ENCODE measurements at places on chromosomes 1 and 21. TPM values are rescaled to one million over a fixed set of nuclear protein-coding genes. Genes with fewer than 3 reads are reported as not detected.

Gene UBXN10
- polyA plus RNA-seq, result 6.0 TPM

Gene FCER1A
- 1.9 TPM for polyA plus RNA-seq

DNA sequence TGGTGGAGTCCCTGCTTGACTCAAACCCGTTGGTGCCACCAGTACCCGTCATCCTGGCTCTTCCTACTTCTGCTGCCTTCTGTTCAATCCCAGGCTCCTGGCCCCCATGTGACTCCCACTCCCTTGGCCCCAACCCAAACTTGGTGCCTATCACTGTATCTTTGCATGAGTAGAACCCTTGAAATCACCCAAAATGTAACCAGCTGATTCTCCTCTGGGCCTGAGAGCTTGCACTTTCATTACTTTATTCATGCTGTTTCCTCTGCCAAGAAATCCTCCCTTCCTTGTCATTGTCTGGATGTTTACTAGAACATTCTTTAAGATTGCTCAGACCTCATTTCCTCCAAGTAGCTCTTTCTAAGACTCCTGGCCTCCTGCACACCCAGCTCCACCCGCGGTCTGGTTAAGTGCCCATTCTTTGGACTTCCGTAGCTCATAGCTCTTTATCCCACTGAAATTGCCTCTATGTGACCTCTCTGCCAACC lies 15.7 kb downstream of the PTAFR start:
- DNase-seq, result no peak

- DNase-seq, result no peak
Measured at GRCh38 chr1:1433804-1434130, 1.7 kb upstream of the VWA1 start.

DNA sequence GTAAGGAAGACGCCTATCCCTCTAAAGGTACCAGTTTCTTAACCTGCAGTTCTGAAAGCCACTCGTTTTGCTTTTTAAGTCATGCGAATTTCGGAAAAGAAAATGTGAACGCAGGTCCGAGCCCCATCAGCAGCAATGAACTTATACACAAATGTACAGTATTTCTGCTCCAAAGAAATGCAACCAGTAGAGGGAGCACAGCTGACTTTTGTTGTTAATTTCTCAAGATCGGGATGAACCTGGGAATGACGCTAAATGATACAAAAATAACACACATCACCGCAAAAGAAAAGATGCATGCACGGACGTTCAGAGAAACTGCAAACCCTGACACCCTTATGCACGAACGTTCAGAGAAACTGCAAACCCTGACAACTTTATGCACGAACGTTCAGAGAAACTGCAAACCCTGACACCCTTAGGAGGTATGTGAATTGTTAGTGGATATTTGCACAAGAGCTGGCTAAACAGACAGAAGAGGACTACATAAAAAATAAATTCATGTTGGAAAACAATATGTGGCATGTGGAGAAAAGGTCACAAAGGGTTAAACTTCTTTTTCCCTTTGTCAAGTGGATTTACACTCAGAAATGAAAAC lies 3.5 kb upstream of the TIAM1 start:
- no peak for DNase-seq

DNA sequence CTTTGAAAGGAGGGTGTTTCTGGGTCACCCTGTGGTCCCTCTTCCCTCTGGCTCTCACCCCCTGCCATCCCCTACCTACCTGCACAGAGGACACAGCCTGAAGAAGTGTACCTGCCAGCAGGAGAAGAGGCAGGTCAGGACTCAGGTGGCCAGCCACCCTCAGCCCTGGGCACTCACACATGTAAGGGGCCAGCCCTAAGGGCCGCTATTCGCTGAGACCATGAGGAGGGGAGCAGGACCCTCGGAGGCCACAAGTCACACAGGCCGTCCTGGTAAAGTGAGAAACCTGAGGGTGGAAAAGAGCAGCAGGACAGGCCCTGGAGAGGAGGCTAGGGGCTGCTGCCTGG lies 1.2 kb downstream of the ZNF692 start:
- no peak for DNase-seq

DNA sequence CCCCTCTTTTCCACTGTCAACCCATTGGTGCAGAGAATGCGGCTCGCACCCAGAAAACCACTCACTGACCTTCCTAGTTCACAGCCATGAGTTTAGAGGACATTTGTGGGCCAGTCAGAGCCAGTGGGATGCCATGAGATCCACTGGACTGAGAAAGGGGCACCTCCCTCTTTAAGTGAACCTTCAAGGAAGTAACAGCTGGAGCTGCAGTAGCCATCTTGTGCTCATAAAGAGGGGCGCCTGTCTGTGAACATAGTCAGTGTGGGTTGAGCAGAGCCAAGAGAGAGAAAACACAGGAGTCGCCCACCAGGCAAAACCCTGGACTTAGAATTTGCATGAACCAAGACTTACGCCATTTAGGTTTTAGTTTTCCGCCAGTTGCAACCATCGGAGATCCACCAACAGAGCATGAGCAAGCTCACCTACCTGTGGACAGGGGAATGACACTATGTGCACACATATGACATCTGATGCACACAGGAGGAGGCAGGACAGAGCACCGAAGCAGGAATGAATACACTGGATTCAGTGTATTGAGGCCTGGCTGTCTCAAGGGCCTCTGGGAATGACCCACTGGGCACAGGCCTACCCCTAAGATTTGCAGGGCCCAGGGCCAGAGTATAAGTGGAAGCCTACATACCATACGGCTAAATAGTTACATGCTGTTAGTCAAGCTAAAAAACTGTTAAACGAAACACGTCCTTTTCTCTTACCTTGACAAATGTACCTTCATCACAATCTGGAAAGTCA lies 151.6 kb downstream of the GRIK3 start:
- no peak for DNase-seq

DNA sequence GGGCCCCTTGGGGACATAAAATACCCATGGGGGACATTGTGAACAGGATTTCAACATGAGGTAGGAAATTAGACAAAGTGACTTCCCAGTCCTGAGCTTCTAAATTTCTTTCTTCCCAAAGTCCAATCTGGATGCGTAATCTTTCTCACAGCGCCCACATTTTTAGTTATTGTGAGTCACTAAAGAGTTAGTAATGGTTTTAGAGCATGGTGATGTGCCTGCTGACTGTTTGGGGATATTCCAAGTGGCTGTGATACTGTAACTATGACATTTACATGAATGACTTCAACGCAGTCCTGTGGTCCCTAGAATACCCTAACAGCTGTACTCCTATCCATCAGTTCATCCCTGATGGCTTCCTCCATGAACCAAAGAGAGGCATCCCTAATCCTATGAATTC lies 224.0 kb upstream of the COA6 start:
- no peak for DNase-seq

DNA sequence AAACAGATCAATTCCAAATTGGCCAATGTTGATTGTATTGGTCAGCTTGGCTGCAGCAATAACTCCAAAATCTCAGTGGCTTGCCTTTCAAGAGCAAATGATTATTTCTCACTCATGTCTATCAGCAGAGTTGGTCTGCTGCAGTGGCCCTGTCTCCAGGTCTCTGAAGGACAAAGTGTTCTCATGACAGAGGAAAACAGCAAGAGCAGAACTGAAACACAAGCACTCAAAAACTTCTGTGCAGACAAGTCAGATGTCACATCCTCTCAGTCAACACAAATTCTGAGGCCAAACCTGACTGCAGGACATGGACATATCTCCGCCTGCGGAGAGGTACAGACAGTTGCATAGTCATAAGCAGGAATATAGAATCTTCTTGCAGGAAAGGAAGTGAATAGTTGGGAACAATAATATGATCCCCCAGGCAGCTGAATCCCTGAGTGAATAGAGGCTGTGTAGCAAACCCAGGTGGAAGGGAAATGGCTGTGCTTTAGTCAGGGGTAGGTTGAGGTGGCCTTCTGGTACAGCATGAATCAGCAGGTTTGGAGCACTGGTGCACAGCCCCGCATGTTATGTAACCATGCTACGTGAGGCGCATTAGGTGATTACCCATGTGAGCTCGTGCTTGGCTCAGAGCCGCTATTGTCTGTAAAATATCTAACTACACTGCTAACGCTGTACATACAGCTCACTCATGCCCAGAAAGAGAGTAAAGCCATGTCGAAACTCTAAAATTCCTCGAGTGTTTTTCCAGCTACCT lies 17.1 kb upstream of the UBE2U start:
- no peak for DNase-seq

DNA sequence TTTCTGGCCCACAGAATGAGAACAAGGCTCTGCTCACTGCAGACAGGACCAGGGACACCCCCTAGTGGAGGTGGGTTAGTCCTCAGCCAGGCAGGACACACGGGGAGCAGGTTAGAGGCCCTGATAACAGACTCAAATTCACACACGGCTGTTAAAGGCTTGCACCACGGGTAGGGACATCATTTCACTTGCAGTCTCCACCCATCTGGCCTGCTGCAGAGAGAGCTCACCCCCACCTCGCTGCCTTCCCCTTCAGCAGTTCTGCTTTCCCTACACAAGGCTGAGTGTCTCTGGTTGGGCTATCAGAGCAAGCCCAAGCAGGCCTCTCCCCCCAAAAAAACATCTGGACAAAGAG lies 20.6 kb downstream of the MEF2D start:
- no peak for DNase-seq

DNA sequence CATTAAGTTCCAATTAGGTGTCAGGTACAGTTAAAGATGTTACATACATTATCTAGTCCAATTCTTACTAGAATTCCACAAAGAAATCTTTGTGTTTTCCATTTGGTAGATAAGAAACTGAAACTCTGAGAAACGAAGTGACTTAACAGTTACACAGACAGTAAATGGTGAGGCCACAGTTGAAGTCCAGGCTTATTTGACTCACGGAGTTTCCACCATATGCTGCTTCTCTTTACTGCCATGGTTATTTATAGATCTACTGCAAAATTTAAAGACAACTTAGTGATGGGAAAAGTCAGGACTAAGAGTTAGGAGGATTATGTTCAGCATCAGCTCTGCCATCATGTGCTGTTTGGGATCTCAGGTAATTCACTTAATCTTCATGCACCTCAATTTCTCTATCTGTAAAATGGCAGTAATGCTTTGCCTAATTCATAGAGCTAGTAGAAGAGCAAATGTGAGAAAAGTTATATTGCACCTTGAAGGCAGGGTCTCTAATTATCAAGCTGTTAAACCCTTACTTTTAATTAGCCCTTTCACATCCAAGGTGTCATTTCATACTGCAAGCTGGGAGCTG lies 26.2 kb upstream of the SAMSN1 start:
- no peak for DNase-seq

DNA sequence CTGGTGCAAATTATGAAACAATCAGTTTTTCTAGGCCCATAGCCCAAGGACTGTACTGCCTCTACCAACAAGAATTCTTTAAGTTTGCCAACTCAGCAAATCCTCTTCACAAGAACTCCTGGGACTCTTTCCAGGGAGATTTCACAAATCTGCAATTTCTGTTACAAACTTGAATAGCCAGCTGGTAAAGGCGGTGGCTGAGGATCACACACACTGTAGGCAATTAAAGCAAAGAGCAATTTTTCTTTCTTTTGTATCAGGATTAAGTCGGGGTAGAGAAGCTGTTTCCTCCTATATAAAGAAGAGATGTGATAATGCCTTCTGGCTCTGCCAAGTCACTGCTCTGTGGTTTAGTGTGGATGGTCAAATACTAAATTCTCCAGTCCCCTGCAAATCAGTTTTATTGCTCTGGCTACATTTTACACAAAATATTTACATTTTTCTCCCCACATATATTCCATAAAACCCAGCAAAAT lies 1.7 kb downstream of the ALDH9A1 start:
- no peak for DNase-seq

GRCh38 chr21:31727181-31727580 lies 4.7 kb downstream of the SCAF4 start:
- no peak for DNase-seq

DNA sequence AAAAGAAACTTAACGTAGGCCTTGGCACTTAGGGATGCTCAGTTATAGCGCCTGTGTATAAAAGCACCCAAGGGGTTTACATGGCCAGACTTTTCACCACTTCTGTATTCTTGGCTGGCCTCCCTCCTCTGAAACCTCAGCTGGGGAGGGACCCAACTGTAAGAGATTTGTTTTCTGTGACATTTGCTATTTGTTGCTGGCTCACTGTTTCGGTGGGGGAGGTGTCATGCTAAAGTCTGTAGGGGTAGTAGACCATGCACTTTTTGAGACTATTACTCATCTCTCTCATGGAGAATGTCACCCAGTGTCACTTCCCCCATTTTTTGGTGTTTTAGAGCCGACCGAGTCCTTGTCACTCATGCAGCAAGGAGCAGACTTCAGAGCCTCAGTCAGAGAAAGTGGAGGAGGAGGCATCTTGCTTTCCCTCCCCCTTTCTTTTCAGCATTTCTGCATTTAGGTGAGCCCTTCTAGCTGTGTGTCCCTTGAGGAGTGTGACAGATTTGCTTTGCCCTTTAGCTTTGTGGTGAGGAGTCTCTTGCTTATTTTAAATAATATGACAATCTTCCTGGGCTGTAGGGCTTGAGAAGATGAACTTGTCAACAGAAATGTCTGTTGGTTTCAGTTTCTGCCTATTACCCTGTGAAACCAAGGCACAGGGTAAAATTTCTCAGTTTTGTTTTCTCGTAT lies 160.1 kb downstream of the FASLG start:
- no peak for DNase-seq

DNA sequence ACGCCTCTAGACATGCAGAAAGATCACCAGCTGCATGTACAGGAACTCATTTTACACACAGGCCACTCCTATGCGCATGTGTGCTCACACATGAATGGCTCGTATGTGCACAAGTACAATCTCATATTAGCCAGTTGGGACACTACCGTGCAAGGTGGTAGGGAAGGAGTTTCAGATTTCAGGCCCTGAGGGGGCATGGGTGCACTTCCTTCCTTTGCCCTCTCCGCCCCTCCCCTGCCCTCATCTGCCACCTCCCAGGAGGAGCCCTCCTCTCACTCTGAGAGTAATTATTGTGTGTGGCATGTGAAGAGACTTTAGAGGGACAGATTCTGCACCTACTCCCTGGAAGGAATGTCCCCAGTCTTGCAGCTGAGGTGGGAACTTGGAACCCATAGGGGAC lies 14.8 kb downstream of the EDN2 start:
- DNase-seq, result no peak

DNA sequence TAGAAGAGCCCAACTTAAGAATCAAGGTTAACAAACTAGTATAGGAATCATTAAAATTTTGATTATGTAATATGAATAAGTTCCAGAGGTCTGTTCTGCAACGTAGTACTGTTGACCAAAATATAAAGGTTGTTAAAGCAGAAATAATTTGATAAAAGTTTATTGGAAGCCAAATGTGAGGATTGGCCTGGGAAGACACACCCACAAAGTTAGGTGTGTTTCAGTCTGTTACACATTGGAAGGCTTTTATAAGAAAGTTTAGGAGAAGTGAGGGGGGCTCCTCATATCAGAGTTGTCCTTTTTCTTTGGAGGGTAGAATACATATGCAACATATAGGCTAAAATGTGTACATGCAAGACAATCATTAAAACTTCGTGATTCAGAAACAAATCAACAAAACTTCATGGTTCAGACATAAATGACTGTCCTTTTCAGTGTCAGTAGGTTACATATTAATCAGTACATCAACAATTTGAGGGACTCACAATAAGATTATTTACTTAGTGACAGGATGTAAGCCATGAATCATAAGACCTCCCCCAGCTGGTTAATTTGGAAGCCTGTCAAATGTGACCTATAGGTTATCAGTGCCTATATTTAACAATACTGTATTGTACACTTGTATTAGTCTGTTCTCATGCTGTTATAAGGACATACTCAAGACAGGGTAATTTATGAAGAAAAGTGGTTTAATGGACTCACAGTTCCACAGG lies 245.0 kb upstream of the B3GALT2 start:
- no peak for DNase-seq

Data from right renal pelvis (tissue), 4 donors.